ENCODE measurements at places on chromosomes 7 and 10.

- DNase-seq = no peak
Observed at GRCh38 chr10:58820861-58821751, 308.4 kb downstream of the BICC1 start.

GRCh38 chr10:43980313-43980712 is 331.6 kb upstream of the ZNF32 start:
- no peak for DNase-seq

DNA sequence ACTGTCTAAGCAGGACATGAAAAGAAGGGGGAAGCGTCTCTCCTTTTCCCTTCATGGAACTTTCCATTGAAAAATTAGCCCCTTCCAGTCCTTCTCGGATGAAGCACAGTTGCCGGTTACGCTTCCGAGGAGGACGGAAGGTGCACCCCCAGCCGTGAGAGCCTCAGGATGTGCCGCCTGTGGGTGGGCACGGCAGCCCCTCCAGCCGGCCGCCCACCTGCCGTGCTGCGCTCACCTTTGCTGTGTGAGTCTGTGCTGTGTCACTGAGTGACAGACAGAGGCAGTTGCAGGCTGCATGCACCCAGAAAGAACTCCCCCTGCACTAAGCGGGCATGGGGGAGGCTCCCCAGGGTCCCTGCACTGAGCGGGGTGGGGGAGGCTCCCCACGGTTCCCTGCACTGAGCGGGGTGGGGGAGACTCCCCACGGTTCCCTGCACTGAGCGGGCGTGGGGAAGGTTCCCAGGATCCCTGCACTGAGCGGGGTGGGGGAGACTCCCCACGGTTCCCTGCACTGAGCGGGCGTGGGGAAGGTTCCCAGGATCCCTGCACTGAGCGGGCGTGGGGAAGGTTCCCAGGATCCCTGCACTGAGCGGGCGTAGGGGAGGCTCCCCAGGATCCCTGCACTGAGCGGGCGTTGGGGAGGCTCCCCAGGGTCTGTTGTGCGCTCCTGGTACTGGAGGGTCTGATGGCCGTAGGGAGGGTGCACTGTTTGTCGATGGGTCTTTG is 74.2 kb downstream of the DNAJB6 start:
- DNase-seq = no peak

- no peak for DNase-seq
Observed at GRCh38 chr7:515628-516027, 4.0 kb downstream of the PDGFA start.

DNA sequence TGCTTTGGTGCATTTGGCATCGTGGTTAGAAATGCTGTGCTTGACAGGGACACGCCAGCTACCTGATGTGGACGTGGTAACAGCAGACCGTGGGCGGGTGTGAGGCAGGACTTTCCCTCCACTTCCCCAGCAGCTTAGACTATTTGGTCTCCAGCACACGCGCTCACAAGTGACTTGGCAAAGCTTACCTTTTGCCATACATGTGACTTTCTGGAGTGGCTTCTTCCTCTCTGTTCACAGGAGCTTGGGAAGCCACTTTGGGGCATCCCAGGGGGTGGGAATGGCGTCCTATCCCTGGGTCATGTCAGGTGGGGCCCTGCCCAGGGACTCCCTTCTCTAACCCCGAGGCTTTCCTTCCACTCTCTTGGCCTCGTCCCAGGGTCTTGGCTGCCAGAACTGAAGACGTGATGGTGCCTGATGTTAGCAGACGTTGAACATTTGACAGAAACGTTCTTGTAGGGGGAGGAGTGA is 228.7 kb upstream of the KLF6 start:
- DNase-seq = no peak

DNA sequence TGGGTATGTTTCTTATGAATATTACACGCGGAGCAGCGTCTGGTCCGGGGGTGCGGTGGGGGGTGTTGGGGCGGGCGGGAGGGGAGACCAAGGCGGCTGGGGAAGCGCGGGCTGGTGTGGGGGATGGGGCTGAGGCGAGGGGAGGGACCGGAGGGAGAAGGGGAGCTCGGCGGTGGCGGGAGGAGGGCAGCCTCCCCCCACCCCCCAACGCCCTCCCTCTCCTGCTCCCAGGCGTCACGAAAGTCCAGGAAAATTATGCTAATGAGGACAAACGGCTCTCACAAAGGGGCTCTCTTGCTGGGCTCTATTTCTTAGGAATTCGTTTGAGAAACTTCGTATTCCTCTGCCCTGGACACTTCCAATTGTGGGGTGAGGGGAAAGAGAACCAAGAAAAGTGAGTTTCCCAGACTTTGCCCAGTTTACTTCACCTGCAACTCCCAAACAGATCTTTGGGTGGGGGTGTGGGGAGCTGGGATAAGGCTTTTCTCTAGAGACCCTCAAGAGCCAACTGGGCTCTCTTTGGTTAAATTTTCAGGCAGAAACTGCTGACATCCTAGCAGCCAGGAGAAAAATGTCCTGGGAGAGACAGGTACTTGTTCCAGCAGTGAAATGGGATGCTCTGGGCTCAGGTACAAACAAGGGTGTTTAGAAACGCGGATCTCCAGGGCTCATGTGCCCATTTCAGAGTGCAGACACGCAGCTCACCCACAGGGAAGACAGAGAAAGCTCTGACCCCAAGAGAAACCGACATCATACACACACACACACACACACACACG is 11.7 kb upstream of the HOXA2 start:
- DNase-seq = no peak

- no peak for DNase-seq
Observed at GRCh38 chr10:31669357-31669756, 259.3 kb downstream of the ARHGAP12 start.

DNA sequence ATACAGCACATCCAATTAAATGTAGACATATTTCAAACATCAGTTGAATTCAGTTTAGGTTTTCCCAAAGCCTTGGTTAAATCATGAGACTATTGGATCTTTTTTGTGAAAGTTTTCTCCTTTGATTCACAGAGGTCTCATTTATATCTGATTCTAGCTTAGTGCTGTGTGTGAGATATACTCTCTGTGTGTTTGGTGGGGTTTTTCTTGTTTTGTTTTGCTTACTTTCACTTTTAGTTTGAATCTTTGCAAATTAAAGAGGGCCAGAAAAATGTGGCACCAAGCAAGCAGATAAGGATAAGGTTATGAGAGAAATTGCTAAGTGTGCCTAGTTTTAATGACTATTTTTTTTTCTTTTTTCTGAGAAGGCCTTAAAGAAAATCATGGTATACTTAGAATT is 12.6 kb upstream of the OR6B1 start:
- no peak for DNase-seq

- DNase-seq = no peak
Observed at GRCh38 chr10:106278383-106278782, 886.1 kb downstream of the SORCS1 start.

- no peak for DNase-seq
Observed at GRCh38 chr7:18471476-18472160, 23.9 kb upstream of the HDAC9 start.

- no peak for DNase-seq
Observed at GRCh38 chr7:15131661-15132060, 229.1 kb upstream of the DGKB start.

GRCh38 chr10:32377458-32378259 is 30.7 kb upstream of the EPC1 start:
- peak; percentile 4 for DNase-seq

DNA sequence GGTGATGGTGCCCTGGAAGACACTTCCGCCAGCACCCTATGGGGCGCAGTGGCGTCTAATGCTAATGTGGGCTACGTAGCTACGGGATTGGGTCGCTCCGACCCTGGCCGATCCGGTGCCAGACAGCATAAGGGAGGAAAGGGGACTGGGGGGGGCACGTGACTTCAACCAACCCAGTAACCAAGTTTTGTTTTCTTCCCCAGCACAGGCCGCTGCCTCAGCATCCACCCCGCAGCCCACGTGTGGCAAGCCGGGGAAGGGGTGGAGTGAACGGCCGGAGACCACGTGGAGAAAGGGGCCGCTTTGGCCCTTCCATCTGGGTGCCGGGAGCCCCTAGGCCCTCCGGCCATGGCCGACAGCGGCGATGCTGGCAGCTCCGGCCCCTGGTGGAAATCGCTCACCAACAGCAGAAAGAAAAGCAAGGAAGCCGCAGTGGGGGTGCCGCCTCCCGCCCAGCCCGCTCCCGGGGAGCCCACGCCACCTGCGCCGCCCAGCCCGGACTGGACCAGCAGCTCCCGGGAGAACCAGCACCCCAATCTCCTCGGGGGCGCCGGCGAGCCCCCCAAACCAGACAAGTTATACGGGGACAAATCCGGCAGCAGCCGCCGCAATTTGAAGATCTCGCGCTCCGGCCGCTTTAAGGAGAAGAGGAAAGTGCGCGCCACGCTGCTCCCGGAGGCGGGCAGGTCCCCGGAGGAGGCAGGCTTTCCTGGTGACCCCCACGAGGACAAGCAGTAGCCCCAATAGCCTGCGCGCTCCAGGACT is 2.5 kb downstream of the PRR15 start:
- no peak for DNase-seq

DNA sequence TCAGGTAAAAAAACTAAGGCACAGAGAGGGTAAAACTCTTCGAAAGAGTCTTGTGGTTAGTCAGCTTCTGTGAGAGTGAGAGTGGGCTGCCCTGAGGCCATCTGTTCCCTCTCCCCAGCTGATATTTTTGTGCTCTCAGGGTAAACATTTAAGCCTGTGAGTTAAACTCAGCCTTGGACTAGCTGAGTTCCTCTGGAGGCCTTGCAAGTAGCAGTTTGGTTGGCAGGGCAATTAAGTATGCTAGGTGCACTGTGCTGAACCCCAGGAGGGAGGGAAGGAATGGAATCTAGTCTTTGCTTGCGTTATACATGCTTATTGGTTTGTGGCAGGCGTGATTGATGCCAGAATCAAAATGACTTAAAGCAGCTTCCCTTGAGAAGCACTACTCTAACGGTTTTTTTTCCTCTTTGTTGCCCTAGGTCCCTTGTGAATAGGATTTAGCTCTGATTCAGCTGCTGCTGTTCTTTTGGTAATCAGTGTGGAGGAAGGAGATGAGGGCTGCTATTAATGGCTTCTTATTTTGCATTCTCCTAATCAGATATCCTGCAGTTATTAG is 140.2 kb downstream of the AUTS2 start:
- no peak for DNase-seq

DNA sequence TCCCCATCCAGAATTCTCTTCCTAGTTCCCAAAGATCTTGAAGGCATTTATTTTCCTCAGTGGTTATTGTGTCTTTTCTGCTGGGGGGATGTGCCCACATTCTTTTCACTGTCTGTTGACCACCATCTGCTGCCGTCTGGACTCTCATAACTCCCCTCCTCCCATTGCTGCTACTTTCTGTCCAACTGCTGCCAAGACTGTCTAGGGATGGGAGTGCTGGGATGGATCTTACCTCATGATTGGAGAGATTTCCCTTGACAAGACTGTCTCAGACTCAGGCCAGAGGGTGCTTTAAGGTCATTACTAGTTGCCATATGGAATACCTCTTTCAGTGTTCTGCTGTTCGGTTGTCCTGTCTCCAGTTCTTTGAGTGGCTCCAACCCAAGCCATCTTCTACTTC is 141.6 kb downstream of the C1GALT1 start:
- DNase-seq = no peak

- DNase-seq = no peak
Observed at GRCh38 chr7:158318511-158318913, 269.1 kb downstream of the PTPRN2 start.

DNA sequence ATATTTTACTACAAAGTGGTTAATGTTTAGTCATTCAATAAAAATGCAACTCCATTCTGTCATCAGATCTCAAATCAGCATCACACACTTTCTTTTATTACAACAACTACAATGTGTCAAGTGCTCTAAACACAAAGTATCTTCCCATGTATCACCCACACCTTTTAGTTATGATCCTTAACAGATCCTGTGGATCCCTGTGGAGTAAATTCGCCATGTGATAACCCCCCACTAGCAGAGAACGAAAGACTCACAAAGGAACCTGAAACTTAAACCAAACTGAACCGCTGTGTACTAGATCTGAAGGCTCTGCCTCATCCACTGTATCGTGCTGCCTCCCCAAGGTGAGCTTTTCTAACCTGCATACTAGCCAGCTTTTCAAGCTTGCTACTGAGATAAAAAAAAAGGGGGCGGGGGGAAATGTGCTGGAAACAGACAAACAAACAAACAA is 1.7 kb downstream of the DPY19L1 start:
- DNase-seq = no peak

GRCh38 chr7:5625938-5626337 is 155.5 kb downstream of the RNF216 start:
- no peak for DNase-seq

- no peak for DNase-seq
Observed at GRCh38 chr10:120495226-120496009, 38.4 kb downstream of the PLPP4 start.

DNA sequence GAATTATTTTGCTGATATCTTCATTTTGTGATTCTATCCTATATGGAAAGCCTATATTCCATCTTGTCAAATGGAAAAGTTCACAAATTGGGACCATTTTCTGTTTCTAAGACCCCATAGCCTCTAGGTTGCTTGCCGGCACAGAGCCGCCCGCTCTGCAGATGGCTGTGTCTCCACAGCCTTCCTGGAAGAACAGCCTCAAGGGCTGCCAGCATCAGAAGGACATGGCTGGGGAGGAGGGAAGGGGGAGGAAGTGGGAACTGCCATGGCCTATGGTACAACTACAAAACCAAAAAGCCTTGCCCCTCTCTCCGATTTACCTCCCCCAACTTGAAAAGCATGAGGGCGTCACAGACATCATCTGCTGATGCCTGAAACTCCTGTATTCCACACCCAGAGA is 75.9 kb downstream of the LANCL2 start:
- DNase-seq = no peak

- DNase-seq = no peak
Observed at GRCh38 chr10:87500646-87501048, 4.0 kb upstream of the MINPP1 start.

- no peak for DNase-seq
Observed at GRCh38 chr10:43674553-43675210, 26.0 kb upstream of the ZNF32 start.

Measured in gastrocnemius medialis (tissue), 4 donors.